NCI-H748 treated with DMSO at 0.1 percent for 48 hours (cell line): ENCODE measurements at places on chromosomes 11 and 22.

DNA sequence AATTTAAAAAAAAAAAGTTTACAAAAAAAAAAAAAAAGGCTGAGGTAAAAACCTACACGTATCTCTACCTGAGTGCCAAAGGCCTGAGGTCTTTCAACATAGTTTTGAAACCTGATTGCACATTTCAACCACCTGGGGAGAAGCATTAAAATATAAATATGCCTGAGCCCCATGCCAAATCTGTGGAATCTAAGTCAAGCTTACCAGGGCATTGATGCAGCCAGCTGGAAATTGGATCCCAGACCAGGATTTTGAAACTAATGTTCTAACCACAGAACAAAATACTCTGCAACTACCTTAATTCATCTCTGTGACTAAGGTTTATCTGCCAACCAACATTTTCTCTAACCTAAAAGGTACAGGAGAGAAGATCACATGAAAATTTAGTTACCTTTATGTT lies 38.8 kb upstream of the CHRNA10 start:
- DNase-seq = no peak

- DNase-seq = no peak
These were observed at the start of gene GRAP2 for GRCh38 chr22:39900306-39901227. TSS of gene GRAP2 (plus strand) at chr22:39901084. CDS start at chr22:39947107, 46,023 bp downstream.

- DNase-seq = no peak
These were observed 251 bp downstream of the SHISA8 start for GRCh38 chr22:41914611-41915034.

GRCh38 chr22:50523806-50524675 lies 1.4 kb downstream of the SCO2 start:
- DNase-seq = no peak

DNA sequence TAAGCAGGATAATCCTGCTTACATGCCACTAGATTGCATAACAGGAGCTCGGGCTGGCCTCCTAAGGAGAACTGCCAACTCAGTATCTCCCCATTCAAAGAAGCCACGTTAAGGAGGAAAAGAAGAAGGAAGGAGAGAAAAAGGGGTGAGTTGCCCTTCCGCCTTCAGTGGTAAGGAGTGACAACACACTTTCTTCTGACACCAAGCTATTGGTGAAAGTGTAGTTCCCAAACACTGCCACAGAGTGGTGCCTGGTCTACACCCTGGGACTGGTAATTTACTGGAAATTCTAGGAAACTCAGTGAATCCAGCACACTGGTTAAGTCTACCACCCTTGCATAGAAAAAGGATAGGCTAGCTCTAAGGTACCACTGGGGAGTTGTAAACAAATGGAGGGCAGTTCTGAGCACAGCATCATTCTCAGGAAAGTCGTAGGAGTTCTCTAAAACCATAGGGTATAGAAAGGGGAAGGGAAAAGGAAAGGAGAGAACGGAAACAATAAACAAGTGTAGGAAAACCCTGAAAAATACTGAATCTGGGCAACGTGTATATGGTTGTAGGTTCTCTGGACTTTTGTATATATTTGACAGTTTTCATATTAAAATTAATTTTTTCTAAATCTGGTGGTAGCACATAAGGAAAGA lies 58.2 kb downstream of the RRAS2 start:
- peak; percentile 31 for DNase-seq

DNA sequence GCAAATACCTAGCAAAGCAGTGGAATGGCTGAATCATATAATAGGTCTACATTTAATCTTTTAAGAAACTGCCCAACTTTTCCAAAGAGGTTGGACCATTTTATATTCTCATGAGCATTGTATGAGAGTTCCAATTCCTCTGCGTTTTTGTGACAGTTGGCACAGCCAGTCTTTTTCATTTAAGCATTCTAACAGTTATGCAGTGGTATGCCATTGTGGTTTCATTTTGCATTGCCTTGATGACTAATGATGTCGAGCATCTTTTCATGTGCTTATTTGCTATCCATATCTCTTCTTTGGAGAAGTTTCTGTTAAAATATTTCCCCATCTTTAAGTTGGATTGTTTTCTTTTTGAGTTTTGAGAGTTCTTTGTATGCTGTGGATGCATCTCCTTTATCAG lies 38.7 kb downstream of the EIF3F start:
- no peak for DNase-seq

DNA sequence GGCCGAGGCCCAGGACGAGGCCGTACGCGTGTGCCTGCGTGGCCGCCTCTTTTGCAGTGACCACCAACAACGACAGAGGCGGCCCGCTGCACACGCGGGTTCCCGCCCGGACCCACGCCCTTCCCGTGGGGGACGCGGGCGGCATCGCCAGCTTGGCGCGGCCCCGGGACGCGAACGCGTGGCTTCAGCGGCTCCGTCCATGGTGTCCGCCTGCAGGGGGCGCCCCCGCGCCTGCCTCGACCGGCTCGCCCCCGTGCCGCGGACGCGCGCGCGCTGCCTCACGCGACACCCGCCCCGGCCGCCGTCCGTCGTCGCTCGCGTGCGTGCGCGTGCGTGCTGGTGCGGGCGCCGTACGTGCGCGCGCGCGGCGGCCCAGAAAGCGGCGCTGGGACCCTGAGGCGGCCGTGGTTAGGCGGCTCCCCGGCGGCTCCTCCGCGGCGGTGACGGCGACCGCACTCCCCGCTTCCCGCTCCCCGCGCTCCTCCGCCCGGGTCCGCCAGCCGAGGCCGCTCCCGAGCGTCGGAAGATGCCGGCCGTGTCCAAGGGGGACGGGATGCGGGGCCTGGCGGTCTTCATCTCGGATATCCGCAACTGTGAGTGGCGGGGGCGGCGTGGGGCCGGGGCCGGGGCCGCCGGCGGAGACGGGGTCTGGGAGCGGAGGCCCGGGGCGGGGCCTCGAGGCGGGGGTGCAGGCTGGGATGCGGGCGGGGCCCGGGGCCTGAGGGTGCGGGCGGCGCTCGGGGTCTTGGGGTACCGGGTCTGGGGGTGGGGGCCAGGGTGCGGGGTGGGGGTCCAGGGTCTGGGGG lies at the start of gene AP2A2:
AP2A2 (plus strand) TSS at position 375 of the 806 bp plus-strand sequence; CDS start at position 527, 152 bp downstream.
- DNase-seq = peak; percentile 49

GRCh38 chr11:64776425-64776824 lies 1.9 kb downstream of the SF1 start:
- DNase-seq = no peak

DNA sequence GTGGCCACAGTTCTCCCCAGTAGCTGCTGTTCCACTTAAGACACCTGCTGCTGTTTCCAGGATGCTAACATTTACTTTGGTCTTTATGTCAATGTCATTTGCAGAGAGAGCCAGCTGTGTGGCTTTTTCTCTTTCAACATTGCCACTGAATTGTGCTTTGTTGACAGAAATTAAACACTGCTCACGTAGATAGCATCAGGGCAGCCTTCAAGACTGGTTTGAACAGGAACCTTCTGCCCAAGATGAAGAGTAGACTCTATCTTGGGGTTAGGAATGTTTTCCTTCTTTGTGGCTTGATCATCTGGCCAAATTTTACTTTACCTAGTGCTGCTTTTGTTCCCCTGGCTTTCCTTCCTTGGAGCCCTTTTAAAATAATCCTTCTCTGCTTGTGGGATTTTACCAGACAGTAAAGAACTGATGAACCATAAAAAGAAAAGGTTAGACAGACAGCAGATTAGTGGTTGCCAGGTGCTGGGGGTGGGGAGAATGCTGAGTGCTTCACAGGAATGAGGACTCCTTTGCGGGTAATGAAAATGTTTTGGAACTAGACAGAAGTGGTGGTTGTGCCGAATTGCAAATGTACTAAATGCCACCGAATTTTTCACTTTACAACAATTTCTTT lies 22.7 kb upstream of the XBP1 start:
- DNase-seq = peak; percentile 83

GRCh38 chr22:42747701-42748513 lies 27.2 kb upstream of the A4GALT start:
- no peak for DNase-seq

DNA sequence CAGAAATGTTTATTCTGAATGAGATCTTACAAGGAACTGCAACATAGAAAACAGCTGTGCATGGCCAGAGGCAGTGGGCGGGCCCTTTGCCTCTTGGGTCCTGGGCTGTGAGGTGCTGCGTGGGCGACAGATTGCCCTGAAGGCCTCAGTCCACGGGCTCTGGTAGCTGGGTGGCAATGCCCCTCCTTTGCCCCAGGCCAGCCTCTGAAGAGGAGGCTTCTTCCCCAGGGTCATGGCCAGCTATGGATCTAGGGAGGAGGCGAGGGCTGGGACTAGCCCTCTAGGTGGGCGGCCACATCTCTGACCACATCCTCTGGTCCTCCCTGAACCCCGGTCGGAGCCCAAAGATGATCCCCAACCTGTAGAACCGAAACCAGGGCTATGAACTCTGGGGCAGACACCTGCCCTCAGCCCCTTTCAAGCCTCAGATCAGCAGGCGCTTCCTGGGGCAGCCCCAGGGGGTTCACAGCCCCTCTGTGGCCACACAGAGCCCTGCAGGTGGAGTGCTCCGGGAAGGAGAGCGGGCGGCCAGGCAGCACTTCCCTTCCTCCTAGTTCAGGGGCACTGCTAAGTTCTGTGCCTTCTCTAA lies 6.6 kb upstream of the CDC42BPG start:
- DNase-seq = no peak

DNA sequence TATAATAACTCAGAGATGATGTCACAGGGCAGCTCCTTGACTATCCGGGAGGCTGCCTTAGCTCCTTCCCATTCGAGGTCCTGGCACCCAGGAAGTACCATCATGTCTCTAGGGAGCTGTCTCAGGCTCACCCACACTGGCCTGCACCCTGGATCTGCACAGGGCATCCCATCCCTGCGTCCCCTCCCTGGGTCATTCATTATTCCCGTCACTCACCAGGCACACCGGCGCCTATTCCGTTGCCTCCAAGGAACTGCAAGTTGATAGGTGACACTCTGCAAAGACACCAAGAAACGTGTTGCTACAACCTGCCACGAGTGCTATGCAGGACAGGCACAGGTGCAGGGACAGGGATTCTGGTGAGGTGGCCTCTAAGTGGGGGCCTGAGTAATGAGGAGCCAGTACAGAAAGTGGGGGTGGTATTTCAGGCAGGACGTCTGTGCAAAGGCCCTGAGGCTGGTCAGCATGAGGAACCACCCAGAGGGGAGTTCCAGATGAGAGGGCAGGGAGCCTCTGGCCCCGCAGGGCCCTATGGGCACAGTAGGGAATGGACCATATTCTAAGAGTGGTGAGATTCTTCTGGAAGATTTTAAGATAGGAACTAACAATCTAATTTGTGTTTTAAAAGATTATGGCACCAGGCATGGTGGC lies 71.6 kb upstream of the SHANK2 start:
- DNase-seq = no peak

DNA sequence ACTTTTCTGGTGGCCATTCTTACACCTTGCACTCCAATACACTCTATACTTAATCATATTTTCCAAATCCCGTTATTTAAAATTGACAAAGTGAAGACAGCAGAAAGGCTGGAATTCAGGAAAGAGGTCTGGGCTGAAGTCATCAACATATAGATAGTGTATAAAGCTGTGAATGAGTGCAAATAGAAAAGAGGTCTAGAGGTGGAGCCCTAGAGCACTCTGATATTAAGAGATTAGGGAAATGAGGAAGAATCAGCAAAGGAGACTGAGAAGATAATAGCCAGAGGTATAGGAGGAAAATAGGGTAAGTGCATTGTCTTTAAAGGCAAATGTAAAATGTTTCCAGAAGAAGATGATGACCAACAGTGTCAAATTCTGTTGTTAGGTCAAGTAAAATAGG lies 7.9 kb downstream of the CTR9 start:
- no peak for DNase-seq

DNA sequence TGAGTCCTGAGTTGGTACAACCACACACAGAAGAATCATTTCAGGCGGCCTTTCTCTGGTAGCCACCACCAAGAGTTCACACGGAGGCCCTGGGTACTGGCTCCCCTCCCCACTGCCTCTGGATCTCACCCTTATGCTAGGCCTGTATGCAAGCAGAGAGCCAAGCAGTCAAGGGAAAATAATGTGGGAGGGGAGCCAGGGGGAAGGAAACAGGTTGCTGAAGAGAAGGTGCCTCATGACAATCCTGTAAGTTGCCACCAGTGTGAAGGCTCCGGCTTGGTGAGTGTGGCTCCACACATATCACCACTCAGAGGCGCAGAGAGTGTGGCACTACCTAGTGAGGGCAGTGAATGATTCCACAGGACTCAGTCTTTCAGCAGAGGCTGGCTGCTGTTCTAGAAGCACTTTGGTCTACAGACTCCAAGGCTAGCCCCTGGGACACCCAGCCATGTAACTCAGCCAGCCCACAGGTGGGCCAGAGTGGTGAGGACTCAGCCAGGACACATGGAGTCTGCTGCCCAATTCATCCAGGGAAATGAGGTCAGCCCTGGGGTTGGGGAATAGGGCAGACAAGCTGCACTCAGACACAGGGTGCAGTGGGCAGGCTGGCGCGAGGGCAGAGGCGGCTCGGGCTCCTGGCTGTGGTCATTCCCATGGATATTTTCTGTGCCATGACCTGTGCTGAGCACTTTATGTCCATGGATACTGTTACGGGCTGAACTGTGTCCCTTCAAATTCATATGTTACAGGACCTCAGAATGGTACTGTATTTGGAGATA lies 49.0 kb upstream of the SERPIND1 start:
- DNase-seq = no peak

DNA sequence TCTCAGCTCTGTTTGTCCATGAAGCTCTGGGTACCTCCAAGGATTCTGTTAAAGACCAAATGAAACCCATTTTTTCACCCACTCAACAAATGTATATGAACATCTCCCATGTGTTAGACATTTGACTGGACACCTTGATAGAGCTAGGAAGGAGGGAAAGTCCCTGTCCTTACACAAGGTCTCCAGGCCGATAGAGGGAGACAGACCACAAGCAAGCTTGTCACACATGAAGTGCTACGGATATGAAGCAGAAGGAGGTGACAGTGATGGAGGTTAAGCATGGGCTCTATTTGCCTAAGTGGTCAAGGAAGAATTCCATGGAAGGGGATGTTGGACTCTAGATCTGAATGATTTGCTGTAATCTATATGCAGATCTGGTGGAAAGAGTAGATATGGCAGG lies 138.5 kb downstream of the MYO18B start:
- no peak for DNase-seq

GRCh38 chr11:819943-820649 lies 1.4 kb downstream of the PNPLA2 start:
- DNase-seq = peak; percentile 30

DNA sequence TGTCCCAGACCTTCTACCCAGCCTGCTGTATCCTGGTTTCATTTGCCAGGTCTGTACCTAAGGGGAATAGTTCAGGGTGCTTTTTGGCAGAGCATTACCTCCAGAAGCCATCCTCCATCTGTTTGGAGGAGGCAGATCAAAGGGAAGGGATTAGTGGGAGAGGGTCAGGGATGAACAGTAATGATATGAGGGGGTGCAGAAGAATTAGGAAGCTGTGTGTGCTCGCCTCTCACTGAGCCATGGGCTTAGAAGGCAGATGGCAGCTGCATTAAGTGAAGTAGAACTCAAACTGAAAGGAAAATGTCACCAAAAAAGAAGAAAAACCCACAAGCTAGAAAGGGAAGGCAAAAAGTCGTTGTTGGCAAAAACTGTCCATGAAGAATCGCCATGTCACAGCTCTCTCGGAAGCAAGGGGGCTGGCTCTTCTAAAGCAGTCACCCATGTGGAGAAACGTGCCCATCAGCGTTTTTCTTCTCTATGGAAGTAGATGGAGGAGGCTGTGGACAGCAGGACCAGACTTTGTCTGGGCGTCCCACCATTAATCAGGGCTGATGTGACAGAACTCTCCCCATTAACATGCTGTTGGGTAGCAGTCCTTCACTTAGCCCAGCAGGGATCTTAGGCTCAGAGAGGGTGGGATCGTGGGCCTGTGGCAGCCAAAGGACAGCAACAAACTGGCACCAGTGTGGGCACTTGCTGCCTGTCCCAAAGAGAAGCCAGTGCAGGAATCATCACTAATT lies 46.8 kb downstream of the CEP164 start:
- DNase-seq = no peak
